ENCODE measurements at places on chromosomes 16 and 17.

GRCh38 chr17:68749349-68750207 lies 148.4 kb upstream of the FAM20A start:
- no peak for DNase-seq

GRCh38 chr16:53085369-53085843 lies 30.6 kb downstream of the CHD9 start:
- no peak for DNase-seq

DNA sequence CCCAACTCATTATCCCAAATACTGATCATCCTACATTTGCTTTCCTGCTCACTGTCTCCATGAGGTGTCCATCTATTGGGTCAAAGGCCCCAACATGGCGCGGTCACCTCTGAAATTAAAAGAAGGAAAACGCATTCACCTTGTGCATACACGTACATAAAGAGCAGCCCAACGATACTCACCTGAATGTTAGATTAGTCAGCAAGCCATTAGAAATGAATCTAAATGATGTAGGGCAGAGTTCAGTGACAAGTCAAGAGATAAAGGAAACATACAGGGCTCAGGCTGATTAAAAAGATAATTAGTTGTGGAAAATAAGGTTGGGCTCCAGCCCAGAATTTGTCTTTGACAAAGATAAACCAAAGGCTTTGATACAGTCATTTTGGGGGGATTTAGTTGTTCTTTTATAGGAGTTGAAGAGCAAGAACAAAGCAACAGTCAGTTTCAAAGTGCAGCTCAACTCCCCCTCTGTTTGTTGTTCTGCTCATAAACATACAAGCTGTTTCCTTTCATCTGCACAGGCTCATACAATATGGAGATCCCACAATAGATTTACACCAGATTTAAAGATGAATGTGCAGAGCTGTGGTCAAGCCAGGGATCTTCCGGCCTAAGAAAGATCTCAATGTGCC lies 21.1 kb downstream of the NXPH3 start:
- DNase-seq, result no peak

DNA sequence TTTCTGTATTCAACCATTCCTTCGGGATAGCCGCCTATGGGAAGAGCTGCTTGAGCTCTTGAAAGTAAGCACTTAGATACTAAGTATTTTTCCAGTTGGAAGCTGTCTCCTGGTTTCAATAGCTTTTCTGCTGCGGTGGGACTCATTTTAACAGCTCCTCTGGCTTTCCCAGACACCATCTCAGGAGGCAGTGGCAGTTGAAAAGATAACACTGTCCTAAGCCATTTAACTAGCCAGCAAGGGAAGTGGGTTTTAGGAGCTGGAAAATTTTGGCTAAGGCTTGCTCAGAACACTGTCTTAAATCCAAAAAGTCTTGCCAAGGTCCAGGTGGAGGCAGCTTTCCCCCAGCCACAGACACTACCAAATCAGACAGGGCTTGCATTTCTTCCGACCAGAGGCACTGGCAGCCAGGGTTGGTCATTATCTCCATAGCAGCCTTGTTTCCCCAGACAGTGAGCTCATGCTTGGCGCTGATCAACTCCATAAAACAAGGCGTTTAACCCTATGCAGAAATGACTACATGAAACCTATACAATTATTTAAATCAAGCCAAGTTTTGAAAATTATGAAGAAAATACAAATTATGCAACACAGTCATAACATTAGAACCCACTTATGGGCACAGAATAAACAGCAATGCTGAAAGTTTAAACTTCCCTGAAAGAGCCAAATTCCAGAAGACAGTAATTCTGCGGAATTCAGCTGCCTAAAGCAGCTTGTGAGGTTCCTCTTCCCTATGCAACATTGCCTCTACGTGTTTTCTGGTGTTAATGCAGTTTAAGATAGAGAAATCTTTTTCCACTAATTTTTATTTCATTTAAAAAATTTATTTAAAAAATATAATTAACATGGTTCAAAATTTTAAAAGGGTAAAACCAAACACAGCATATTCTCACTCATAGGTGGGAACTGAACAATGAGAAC lies 25.0 kb downstream of the GABARAPL2 start:
- no peak for DNase-seq

DNA sequence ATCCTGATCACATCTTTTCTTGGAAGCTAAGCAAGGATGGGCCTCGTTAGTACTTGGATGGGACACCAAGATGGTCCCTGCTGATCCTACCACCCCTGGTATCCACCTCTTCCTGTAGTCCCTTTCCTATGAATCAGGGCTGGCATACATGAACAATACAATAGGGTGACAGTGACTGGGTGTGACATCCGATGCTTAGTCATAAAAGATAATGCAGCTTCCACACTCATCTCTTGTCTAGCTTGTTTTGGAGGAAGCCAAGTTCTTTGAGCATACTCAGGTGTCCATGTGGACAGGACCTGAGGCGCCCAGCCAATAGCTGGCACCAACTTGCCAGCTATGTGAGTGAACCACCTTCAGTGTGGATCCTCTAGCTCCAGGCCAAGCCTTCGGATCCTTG lies 62.5 kb upstream of the NFAT5 start:
- DNase-seq, result no peak

DNA sequence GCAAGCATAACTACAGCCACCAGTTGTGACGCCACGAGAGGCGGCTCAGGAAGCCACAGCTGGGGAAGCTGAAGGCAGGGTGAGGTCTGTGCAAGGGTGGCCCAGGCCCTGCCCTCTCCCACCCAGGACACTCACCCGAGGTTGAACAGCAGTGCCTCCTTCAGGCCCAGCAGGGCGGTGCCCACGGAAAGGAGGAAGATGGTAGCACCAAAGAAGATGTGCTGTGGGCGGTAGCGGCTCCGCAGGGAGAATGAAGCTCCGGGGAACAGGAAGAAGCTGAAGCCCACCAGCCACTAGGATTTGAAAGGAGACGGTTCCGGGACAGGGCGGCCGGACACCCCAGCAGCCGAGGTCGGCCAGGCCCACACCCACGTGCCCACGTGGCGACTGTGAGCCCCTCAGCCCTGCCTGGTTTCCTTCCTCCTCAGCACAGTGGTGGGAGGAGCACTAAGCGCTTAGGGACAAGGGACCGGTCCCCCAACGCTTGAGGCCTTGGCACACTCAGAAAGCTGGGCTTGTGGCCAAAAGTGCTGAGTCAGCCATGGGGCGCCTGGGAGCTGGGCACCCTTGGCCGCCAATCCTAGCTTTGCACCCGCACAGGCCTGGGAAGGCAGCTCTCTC lies 11.0 kb downstream of the CYB561 start:
- no peak for DNase-seq

All from germinal center (tissue), 1 donor.